AG09309 (cell line): ENCODE measurements at places on chromosomes 7 and 10.
A peak's percentile ranks its signal among the peaks of the same experiment; 100 is the strongest.

DNA sequence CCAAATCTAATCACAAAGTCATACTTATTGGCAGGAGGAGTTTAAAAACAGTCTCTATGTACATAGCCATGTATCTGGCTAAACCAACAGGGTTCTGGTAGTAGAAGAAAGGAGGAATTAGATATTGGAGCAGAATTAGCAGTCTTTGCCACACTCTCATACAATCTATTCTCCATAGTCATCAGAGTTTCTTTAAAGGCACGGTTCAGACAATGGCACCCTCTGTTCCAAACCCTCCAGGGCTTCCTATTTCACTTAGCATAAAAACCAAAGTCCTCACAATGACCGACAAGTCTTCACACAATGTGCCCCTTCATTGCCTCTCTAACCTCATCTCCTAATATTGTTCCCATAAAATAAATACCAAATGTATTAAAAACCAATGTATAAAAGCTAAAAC lies 12.7 kb downstream of the ZNF438 start:
- DNase-seq = no peak

GRCh38 chr10:89053555-89053954 lies 63.0 kb downstream of the FAS start:
- no peak for DNase-seq

- no peak for DNase-seq
Measured at GRCh38 chr7:12281038-12281437, 69.9 kb downstream of the TMEM106B start.

DNA sequence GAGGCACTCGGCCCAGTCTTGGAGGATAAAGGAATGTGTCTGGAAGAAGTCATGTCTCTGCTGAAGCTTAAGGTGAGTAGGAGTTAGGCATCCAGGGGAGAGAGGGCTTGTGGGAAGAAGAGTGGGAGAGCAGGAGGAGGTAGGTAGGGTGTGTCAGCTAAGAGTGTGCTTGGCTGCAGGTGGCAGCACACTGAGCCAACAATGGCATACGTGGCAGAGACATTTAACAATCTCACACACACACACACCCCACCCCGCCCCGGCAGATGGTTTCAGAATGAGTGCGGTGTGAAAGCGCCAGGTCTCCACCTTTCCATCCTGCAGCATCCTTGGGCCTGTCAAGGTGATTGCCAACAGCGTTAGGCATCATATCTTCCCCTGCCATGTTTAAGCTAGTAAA lies 11.2 kb upstream of the ARPC1A start:
- no peak for DNase-seq

DNA sequence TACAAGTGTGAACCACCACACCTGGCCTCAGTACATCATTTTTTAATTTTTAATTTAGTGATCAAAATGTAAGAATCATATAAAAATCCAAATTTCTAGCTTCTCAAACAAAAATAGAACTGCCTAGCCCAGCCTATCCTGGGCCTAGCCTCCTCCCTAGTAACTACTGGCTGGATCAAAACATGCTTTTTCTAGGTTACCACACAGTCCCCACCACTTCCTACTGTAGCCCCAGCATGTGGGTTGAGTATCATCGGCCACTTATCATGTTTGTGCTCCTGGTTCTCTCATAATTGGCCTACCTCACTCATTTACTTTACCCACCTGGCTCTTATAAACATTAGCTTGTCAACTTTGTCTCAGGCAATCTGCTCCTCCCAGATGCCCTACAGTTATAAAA lies 52.9 kb downstream of the DNAJC12 start:
- DNase-seq = no peak

DNA sequence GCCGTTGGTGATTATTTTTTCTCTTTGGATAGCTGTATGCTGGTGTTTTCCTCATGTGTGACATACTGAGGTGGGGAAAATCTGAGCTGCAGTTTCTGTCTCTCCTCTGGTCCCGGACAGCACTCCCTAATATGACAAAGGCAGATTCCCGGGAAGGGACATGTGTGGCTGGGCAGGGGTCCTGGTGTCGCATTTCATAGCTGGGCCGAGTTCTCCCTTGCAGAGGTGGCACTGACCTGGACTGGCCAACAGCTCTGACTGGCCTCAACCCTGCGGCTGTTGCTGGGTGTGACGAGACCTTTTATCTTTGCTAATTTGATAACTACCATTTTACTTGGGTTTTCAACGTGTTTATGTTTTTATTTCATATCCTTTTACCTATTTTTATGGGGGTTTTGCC lies 248.6 kb upstream of the TCERG1L start:
- DNase-seq = no peak

DNA sequence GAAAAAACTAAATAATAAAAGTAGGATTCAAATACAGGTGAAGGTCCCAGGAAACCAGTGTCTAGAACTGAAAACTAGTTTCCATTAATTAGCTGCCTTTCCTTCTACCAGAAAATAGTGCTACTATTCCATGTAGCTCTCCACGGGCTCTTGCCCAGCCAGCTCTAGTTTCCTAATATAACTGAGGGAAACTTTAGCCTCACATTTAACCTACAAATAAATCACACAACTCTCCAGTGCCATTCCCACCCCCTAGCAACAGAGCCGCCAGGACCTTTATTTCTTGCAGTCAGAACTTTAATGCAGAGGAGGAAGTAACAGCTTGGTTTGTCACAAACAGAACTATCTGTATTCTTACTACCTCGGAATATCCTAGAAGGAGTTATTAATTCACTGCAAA lies 10.3 kb downstream of the TOMM7 start:
- no peak for DNase-seq

- no peak for DNase-seq
Measured at GRCh38 chr10:103765981-103766380, 89.4 kb downstream of the SH3PXD2A start.

- DNase-seq = no peak
Measured at GRCh38 chr7:8260871-8261694, 884 bp downstream of the ICA1 start.

DNA sequence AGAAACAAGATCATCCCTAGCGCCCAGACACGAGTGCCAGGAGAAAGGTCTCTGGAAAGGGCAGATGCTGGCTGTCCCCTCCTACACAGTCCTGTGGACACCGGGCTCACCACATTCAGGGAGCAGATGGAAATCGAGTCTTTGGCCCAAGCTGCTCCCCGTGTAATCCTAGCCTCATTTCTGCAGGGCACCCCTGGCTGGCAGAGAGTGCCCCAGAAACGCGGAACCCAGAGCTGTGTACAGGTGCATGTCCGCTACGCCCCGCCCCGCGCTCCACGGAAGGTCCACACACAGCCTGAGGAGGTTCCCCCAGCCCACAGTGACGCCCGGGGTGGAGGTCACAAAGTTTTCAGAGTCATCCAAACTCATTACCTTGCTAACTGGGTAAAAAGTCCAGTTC lies 202.8 kb downstream of the MAD1L1 start:
- DNase-seq = no peak

DNA sequence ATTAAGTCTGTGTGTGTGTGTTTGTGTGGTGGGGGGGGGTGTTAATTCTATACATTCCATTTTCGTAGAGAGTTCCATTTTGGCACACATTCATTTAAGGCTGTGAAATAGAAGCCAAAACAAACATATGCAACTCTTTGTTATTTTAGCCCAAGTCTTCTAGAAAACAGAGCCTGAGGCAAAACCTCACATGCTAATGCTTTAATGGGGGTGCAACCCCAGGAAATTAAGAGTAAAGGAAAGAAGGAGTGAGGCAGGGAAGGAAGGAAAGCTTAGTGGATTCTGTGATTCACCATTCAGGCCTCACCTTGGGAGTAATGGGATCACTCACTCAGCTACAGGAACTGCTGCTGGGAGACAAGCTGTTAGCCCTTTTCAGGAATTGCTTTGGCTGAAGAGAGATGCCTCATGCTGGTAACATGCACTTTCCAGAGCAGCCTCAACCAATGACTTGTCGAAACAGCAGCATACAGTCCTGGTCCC lies 73.0 kb upstream of the CTTNBP2 start:
- DNase-seq = no peak

DNA sequence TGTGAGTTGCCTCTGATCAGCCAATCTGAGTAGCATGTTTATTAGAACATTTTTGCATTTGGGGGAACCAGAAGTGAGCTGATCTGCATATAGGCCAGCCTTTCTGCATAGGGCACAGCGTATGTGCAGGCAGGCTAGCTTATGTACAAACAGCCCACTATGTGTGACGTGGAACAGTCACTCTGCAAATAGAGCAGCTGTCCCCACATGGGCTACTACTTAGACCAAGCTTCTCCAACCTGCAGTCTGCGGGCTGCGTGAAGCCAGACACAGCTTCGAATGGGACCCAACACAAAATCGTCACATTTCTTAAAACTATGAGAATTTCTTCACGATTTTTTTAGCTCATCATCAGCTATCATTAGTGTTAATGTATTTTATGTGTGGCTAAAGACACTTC lies 134.1 kb upstream of the FAM20C start:
- DNase-seq = no peak

- DNase-seq = no peak
Measured at GRCh38 chr10:113274176-113274829, 278.6 kb upstream of the HABP2 start.

DNA sequence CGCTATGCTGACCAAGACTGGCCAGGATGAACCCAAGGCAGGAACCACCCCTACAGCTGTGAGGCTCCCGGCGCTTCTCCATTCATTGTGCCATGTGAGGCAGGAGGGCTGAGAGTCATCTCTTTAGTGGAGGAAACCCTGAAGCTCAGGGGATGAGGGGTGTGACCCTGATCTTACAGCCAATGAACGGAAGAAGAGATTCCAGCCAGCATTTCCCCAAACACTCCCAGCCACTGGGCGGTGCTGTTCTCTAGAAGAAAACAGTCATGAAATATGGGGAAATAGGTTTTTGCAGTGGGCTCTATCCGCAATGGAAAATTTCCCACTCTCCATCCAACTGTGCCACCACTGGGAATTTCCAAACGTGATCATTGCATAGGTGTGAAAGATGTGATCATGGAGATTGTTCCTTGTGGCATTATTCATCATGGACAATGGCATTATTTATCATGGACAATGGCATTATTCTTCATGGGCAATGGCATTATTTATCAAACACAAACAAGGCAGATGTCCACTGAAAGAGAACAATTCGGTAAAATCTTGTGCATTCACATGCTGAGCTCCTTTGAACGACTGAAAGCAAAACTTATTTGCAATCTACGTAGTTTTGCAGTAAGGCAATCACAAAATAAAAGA lies 14.0 kb upstream of the SLC18A2 start:
- DNase-seq = peak; percentile 2

GRCh38 chr10:74543276-74543675 lies 283.1 kb upstream of the KAT6B start:
- DNase-seq = no peak

- DNase-seq = no peak
Measured at GRCh38 chr7:4058158-4058557, 623.9 kb upstream of the FOXK1 start.

- DNase-seq = no peak
Measured at GRCh38 chr10:93028883-93029282, 31.7 kb upstream of the CYP26C1 start.

- DNase-seq = no peak
Measured at GRCh38 chr7:836429-836828, 4.2 kb downstream of the SUN1 start.

DNA sequence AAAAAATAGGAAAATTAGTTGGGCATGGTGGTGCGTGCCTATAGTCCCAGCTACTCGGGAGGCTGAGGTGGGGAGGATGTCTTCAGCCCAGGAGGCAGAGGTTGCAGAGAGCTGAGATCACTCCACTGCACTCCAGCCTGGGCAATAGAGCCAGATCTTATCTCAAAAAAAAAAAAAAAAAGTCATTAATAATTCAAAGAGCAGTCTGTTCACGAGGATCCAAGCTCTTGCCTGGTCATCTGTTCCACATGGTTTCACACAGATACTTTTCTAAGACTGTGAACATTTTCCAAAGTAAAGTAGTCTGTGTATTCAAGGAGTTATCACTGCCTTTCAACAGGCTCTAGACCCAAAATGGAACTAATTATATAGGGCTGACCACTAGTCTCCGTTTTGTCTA lies 86.9 kb downstream of the ZNF277 start:
- DNase-seq = no peak

DNA sequence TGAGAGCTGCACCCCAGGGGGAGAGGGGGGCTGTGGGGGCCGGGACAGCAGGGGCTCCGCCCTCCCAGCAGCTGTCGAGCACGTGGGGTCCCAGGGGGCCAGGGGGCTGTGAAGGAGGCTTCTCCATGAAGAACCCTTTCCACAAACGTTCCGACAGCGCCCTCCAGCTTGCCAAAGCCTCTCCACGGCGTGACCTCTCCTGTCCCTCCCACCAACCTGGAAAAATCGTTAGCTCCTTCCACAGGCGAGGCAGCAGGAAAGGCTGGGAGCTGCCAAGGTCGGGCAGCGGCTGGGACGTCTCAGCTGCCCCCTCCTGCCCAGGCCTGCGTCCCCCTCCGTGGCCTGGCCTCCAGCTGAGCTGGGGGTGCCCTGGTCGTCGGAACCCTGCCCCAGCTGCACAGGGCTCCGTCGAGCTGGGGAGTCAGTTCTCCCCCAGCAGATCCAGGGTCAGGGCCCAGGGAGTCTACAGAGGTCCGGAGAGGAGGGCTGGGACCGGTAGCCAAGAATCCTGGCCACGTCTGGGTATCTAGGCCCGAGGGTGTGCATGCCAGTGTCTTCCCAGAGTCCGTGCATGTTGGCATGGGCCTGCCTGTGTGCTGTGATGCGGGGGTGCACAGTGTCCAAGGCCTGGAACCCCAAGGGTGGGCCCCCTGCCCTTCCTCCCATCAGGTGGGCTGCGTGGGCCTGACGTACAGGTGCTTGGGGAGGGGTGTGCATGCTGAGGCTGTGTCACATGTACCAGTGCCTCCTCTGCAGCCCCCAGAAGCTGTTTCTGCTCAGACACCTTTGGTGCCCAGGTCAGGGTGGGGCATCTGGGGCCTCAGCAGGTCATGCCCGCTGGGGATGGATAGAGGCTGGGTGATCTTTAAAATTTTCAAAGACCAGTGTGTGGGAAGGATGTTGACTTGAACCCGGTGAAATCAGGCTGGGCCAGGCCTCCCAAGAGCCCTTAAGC lies 66.5 kb downstream of the UNCX start:
- no peak for DNase-seq

DNA sequence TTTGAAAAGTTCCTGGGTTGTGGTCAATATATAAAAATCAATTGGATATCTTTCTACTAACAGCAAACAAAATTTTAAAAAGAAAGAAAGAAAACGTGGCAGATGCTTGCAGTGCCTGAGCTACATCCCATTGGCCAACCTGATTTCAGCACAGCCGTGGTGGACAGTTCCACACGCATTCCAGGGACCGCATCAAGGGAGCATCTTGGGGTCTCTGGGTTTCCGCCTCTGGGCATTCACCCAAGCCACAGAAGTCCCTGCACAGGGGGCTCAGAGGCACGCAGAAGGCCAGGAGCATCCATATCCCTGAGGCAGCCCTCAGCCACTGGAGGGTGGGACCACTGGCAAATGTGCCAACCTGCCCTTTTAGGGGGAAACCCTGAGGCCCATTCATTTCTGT lies 254.5 kb upstream of the RNF32 start:
- no peak for DNase-seq

GRCh38 chr10:37948210-37948609 lies 28.2 kb downstream of the ZNF25 start:
- no peak for DNase-seq

DNA sequence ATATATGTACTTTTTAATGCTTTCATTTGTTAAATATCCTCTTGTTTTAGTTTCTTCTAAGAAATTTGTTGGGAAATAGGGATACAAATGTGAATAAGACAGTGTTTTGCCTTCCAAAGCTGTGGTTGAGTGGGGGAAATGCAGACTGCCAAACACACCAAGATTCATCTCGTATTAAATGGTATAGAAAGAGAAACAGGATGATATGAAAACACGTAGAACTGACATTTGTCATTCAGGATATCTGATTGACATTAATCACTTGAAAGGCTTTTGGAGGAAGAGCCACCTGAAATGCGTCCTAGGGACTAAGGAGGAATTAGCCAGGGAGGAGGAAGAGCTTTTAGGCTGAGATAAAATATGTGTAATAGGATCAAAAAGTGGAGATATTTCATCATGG lies 287.4 kb upstream of the SEMA3C start:
- no peak for DNase-seq
